CD4-positive, alpha-beta T cell treated with Interleukin-1 beta for 1 hour (primary cell): ENCODE measurements at places on chromosomes 4 and X.

- DNase-seq, result peak; percentile 98
Observed at GRCh38 chr4:113762186-113763028, 869 bp upstream of the CAMK2D start.

- no peak for DNase-seq
Observed at GRCh38 chr4:61520681-61521160, 320.6 kb downstream of the ADGRL3 start.

DNA sequence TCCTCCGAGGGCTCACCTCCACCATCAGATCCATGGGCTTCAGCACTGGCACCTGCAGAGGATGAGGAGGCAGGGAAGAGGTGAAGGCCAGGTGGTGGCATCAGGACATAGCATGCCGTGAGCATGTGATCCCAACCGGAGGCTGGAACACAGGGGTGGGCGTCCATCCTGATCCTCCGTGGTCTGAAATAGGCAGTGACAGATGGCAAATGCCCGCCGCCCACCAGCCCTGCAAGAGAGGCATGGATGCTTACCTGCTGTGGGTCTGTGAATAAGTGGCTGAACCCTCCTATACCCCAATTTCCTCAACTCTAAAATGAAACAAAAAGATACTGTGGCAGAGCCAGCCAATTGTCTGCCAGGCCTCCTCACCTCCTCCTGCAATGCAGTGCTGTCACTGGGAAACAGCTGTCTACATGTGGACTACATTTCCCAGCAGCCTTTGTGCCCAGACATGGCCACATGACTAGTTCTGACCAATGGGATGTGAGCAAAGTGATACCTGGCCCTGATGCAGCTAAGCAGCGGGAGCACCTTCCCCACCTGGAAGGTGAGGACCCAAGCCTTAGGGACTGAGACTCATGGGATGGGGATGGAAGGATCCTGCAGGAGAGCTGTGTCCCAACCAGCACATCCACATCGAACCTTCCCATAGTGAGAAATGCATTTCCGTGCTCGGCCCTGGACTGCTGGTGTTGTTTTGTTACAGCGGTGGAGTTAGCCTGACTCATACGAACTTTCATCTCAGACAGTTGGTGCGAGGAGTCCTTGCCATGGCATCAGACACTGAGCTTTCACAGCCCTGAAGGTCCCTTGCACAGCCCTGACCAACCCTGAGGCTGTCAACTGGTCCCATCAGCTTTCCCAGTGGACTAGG is 99.5 kb downstream of the PPP2R2C start:
- peak; percentile 35 for DNase-seq

GRCh38 chrX:39484159-39485068 is 613.3 kb downstream of the BCOR start:
- no peak for DNase-seq

DNA sequence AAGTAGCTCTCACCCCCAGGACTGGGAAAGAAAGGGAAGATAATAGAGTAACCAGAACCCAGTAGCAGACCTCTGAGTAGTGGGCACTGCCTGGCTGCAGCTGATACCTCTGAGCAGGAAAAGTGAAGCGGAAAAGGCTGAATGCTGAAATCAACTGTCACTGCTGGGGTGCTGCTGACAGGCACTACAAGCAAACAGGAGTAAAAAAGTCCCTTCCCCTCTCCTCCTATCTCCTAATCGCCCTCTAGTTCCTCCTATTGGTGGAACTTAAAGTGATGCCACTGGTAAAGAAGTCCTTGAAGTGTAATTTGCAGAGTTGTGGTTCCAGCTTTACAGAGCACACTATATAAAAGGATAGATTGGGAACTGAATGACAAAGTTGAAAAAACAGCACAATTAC is 32.8 kb upstream of the GLRB start:
- no peak for DNase-seq

DNA sequence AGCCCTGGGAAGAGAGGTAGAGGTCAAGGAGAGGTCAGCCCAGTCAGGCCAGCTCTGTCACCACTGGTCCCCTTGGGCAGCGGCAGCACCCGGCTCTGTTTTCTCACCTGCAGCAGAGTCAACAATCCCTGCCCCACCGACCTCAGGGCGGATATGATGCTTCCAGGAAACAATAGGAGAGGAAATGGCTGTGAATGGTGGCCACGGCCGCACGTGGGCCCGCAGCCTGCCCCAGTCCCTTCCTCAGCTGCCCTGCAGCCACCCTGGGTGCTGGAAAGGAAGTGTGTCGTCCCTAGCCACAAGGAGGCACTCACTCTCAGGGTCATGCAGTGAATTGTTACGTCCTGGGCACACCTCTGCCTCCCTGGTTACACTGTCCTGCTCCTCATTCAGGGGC is 92.5 kb upstream of the ENPP6 start:
- peak; percentile 65 for DNase-seq

GRCh38 chrX:107504006-107504405 is 54.6 kb downstream of the FRMPD3 start:
- no peak for DNase-seq

- no peak for DNase-seq
Observed at GRCh38 chrX:68942840-68943239, 114.0 kb downstream of the EFNB1 start.

- no peak for DNase-seq
Observed at GRCh38 chrX:108268434-108269080, 169.7 kb downstream of the COL4A6 start.

GRCh38 chrX:148723551-148723950 is 223.1 kb downstream of the AFF2 start:
- no peak for DNase-seq

GRCh38 chr4:47899639-47900038 is 14.7 kb downstream of the NFXL1 start:
- no peak for DNase-seq

GRCh38 chr4:101952985-101953384 is 162.5 kb downstream of the BANK1 start:
- DNase-seq, result no peak
